ENCODE measurements at places on chromosomes 2 and 18.
A peak's percentile ranks its signal among the peaks of the same experiment; 100 is the strongest.

DNA sequence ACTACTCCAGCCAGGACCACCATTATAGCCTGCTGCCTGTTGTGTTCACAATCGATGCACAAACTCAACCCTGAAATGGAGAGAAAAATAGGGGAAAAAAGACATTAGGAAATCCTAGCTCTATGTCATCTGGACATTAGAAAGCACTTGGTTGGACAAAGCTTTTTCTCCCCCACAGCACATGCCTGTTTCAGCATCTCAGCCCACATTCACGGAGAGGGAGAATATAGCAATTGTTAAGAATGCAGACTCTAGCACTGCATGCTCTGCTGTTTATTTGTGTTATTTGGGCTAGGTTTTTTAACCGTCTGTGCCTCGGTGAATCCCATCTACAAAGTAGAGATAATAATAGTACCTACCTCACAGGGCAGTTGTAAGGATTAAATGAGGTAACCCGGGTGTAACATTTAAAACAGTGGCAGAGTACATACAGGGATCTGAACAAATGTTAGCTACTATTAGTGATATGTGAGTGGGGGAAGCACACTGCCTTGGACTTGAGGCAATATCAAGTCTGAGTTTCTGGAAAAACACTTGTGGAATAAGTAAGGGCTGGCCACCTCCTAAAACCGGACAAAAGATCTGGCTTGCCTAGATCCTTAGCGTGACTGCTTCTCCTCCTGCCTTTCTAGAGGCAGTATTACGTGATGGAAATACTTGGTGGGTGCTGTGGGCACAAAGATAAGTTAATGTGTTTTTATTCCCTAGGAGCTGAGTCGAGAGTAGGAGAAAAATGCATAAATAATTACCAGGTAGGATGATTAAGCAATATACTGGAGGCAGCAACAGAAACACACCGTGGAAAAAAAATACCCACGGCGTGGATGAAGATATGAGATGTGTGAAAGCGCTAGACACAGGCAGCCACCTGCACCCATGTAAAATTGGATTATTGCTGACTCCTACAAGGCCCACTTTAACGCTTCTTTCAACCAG lies 1.0 kb upstream of the PPP1CB start:
- peak; percentile 21 for DNase-seq

DNA sequence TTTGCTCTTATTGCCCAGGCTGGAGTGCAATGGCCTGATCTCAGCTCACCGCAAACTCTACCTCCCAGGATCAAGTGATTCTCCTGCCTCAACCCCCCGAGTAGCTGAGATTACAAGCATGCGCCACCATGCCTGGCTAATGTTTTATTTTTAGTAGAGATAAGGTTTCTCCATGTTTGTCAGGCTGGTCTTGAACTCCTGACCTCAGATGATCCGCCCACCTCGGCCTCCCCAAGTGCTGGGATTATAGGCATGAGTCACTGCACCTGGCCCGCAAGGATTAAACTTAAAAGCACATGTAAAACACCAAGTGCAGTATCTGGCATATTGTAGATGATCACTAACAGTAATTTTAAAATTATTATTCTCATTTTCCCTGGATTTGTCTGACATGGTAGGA lies 72.9 kb downstream of the C1QL2 start:
- no peak for DNase-seq

DNA sequence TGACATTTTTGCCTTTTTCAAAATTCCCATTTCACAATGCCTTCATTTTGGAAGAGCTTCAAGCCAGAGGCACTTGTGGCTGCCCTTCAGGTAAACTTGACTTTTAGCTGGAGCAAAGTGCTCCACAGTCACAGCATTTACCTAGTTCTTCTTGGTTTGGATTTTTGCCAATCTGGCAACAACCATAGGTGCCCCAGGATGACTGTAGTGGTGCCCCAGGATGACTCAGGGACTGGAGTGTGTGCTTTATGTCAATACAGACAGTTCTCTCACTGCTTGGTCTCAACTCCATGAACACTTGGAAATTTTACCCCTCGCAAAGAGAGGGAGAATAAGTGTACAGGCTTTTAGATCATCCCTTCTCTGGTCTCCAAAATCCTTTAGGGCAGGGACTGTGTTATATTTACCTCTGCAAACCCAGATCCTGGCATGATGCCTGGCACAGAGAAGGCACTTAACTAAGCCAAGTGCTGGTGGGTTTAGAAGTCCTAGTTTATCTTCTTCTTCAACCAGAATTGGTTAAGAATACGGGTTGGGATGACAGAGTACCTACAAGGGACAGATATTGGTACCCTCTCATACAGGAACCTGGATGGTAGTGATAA lies 15.3 kb upstream of the PTPN4 start:
- no peak for DNase-seq

- no peak for DNase-seq
Measured at GRCh38 chr2:86464652-86465051, 23.5 kb downstream of the KDM3A start.

- DNase-seq, result no peak
Measured at GRCh38 chr2:82591718-82592117, 1867.4 kb downstream of the SUCLG1 start.

- no peak for DNase-seq
Measured at GRCh38 chr2:173079973-173080860, 4.6 kb downstream of the MAP3K20 start.

GRCh38 chr2:38866773-38867443 lies 8.8 kb downstream of the DHX57 start:
- DNase-seq, result no peak

DNA sequence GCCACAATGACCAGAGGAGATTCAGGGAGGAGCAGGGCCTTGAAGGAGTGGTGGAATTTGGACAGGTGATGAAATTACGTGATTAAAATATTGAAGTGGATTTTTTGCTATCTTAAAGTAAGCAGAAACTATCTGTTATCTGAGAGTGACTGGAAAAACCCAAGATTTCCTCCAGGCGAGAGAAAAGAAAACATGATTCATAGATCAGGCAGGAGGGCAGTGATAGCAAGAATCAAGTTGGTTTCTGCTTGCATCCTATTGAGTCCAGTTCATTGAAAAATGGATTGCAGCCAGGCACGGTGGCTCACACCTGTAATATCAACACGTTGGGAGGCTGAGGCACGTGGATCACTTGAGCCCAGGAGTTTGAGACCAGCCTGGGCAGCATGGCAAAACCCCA lies 127.8 kb downstream of the NXPH2 start:
- DNase-seq, result no peak

DNA sequence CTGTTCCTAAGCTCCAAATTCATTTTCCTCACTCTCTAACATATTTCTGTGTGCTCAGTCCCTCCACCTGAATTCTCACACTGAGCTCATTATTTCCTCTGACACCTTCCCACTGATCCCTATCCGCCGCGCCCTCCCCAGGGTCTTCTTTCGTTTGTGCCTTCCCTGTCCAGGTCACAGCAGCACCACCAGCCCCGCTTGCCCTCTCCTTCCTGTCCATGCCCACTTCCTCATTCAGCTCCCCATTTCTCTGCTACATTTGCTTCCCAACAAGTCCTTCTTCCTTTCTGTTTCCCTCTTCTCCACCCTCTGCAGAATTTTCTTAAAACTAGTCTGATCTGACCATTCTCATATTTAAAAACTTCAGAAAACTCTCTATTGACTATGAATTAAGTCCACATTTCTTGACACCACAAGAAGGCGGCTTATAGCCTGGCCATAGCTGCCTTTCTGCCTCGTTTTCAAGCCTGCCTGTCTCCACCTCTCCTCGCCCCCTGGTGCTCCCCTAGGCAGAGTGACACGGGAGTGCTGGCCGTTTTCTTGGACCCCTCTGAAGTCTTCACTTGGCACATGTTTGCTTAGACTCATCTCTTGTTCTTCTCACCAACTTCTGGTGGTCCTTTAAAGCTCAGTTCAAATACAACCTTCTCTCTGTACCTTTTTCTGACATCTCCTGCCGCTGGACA lies 138.7 kb upstream of the BOD1L2 start:
- no peak for DNase-seq

DNA sequence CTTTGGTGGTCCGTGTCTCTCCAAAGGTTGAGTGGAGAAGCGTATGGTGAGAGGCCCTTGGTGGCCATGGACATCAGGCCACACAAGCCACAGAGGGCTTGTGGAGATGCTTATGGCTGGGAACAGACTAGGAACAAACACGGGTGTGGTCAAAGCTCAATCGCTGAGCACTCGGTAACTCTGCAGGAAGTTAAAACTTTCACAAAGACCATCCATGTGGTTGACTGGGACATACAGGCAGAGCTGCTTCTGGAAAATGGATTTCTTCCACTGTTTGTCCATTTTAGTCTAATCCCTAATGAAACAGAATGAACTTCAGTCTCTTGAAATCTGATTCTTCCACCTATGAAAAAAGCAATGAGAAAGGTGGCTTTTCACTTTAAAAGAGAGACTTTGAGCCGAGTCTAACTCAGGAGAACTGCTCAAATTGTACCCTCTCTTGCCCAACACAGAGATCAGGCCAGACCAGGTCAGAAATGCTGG lies 17.7 kb downstream of the GDF7 start:
- DNase-seq, result no peak

- no peak for DNase-seq
Measured at GRCh38 chr2:182128821-182129707, 143.4 kb downstream of the PPP1R1C start.
